C1 segment of cervical spinal cord (tissue), 14 donors: ENCODE measurements at places on chromosomes 7 and 10.

- no peak for DNase-seq
Measured at GRCh38 chr10:70784471-70784870, 706 bp downstream of the TBATA start.

DNA sequence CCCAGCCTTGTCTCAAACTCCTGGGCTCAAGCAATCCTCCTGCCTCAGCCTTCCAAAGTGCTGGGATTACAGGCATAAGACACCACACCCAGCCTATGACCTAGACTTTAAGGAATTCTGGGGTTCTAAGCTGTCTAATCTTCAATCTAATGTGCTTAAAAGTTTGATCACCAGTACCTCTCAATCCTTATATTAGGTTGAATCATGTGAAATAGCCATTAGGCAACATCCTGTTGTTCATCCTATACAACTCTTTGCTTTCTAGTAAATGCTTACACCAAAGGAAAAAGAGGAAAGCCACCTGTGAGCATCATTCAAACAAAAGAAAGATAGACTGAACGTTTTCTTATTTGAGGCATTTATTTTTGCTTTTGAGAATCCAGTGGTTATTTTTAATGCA is 56.0 kb downstream of the ATOH7 start:
- no peak for DNase-seq

DNA sequence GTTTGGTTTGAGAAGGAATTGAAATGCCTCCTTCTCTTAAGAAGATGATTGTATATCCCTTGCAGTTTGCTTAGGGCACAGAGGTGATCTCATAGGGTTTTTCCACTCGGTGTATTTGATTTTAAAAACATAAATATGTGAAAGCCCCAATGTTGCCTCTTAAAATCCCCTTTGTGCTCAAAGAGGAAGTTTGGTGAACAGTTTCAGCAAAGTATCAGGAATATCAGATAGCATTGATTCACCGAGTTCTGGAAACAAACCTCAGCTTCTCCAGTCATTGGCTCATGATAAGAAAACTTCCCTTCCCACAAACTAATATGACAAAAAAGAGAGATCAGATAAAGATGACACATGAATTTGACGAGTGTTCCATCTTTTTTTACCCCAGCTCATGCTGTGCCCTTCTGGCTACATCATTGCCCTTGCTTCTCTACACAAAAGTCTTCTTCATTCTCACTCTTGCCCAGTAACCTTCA is 20.1 kb upstream of the SMNDC1 start:
- DNase-seq: no peak

DNA sequence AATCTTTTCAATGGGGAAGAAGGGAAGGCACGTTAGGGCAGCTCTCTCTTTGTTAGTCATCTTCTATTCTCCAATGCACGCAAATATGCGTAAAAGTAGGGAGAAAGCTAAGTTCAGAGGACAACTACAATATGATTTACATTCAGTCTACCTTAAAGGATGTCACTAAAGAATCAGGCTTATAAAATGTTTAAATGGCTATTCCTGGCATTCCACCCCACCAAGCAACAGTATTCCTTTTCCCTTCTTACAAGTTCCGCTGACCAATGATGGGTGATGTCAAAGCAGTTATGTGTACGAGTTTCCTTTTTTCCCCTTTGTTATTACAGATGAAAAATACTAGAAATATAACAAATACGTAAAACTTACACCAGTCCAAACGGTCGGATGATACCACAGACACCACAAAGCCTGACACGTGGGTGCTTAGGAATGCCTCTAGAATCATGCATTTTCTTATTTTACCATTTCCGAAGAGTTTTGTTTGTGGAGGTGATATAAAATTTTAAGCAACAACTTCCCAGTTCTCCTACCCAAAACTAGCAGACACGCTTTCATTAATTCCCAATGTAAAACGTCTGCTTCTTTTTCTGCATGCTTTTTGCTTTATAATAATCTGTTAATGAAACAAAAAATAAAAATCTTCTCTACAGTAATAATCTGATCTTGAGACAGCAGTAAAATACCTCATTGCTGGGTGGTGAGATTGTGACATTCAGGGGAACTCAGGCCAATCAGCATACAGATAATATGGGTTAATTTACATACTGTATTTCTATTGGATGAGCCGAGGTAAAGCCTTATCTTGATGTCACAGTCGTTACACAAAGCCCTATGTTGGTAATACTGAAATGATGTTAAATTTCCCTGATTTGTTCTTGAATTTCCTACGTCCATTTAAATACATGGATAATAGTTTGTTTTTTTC is 708 bp upstream of the GPR85 start:
- no peak for DNase-seq

- DNase-seq: no peak
Measured at GRCh38 chr7:55962014-55962413, 2.4 kb upstream of the NIPSNAP2 start.

DNA sequence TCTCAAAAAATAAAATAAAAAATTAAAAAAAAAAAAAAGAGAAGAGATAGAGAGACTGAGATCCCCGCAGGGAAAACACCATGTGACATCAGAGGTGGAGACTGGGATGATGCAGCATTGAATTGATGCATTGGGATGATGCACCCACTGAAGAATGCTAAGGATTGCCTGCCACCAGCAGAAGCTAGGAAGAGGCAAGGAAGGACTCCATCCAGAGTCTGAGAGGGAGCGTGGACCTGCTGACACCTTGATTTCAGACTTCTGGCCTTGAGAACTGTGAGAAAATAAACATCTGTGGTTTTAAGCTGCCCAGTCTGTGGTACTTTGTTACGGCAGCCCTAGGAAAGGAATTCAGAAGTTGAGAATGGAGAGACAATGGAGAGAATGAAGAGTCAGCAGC is 89.8 kb upstream of the PRPS1L1 start:
- no peak for DNase-seq

GRCh38 chr10:131180086-131180485 is 131.4 kb downstream of the TCERG1L start:
- no peak for DNase-seq

DNA sequence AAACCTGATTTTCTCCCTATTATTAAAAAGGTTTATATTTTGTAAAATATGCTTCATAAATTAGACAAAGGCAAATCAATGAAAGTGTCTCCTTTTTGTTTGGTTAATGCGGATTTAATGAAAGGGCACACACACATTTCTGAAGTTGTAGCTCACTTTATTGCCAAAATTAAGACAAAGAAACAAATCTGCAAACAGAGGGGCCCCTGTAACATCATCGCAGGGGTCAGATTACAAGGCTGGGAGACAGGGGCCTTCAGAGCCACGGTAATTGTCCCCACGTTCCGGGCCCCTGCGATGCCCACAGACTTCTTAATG is 22.4 kb downstream of the FGFBP3 start:
- no peak for DNase-seq

- no peak for DNase-seq
Measured at GRCh38 chr10:53536322-53536721, 763.7 kb upstream of the MBL2 start.

DNA sequence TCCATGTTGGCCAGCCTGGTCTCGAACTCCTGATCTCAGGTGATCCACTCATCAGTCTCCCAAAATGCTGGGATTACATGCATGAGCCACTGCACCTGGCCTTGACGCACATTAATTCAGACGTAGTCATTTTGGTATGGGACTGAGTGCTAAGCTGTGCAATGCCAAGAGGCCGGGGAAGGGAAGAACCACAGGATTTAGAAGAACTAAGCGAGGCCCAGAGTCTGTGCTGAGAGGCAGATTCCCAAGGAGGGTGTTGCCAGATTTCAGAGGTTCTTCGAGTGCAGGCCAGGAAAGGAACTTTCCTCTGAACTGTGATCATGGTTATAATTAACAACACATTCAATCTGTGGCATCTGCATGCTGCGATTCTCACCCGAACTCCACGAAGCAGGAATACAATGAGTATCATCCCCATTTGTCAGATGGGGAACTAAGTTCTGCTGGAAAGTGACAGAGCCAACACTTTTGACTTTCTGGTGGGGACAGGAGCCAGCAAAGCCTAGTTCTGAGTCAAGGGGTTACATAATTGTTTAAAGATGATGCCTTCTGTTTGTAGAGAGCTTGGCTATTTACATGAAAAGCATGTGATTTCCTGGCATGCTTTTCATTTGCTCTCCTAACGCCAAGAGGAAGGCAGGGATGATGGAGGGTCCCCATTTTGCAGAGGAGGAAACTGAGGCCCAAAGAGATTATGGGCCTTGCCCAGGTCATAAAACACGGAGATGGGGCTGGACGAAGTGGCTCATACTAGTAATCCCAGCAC is 6.2 kb upstream of the ZAN start:
- DNase-seq: no peak

GRCh38 chr10:13774303-13774893 is 187.6 kb downstream of the PRPF18 start:
- no peak for DNase-seq

- peak; percentile 60 for DNase-seq
Measured at GRCh38 chr10:22325272-22326144, 4.6 kb downstream of the BMI1 start.

DNA sequence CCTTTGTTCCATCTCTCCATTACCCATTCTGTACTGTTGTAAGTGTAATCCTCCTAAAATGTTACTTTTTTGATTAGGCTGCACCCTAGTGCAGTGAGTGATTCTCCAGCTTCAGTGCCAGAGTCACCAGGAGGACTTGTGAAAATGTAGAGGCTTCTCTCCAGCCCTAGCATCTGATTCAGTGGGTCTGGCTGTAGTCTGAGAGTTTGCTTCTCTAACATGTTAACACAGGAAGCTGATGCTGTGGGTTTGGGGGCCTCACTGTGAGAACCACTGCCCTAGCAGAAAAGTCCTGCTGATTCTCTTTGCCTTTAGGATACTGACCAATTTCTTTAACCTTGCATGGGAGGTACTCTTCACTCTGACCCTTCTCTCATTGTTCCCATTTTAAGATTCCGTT is 24.4 kb downstream of the CSGALNACT2 start:
- no peak for DNase-seq

DNA sequence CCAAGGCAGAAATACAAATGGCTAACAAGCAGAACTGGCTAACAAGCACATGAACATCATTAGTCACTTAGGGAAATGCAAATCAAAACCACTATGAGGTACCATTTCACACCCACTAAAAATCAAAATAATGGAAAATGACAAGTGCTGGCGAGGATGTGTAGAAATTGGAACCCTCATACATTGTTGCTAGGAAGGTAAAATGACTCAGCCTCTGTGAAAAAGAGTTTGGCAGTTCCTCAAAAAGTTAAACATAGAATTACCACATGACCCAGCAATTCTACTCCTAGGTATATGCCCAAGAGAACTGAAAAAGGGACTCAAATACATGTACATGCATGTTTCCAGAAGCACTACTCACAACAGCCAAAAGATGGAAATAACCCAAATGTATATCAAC is 52.8 kb upstream of the ANAPC16 start:
- no peak for DNase-seq

DNA sequence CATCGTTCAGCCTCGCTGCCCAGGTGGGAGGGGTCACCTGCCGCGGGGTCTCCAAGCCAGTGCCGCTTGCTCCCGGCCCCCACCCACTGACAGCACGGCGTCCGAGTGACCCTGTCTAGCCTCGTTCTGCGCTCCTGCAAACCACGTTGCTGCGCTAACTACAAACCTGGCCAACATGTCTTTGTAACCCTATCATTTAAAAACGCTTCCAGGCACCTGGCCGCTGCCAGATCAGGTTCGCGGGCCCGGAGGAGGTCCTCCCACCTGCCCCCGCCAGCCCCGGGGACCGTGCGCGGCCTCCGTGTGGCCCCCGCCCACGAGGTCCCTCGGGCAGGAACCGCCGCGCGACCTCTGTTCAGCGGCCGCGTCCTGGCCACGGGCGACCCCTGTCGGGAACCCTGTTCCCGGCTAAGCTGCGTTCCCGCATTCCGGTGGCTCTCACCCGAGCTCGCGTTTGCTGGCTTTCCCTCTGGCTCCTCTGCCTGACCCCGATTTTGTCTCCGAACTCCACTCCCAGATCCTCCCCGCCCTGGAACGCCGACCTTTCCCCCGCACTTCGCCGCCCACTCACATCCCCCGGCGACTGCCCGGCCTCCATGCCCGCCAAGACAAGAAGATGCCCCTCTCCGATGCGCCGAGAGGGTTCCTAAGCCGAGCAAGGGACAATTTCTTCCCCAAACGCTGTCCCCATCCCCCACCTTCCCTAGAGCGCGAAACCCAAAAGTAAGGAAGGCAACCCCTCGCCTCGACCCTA is 2.4 kb downstream of the SFMBT2 start:
- DNase-seq: peak; percentile 44

DNA sequence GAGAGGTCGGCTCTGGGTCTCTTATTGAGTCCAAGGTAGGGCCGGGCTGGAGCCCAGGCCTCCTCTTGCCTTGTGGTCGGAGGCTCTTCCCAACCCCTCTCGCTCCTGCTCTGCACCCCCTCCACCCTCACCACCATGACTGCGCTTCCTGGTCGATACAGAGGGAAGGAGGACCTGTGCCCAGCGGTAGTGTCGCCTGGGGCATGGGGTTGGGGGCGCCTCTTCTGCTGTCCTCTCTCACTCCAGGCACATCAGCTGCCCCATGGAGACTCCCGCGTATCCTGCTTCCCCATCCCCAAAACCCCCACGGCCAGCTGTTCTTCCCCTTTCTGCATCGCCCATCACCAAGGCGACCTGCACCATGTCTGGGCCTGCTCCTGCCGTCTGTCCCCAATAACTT is 44.4 kb downstream of the TMEM270 start:
- no peak for DNase-seq

GRCh38 chr10:132142396-132143161 is 44.2 kb upstream of the DPYSL4 start:
- no peak for DNase-seq

DNA sequence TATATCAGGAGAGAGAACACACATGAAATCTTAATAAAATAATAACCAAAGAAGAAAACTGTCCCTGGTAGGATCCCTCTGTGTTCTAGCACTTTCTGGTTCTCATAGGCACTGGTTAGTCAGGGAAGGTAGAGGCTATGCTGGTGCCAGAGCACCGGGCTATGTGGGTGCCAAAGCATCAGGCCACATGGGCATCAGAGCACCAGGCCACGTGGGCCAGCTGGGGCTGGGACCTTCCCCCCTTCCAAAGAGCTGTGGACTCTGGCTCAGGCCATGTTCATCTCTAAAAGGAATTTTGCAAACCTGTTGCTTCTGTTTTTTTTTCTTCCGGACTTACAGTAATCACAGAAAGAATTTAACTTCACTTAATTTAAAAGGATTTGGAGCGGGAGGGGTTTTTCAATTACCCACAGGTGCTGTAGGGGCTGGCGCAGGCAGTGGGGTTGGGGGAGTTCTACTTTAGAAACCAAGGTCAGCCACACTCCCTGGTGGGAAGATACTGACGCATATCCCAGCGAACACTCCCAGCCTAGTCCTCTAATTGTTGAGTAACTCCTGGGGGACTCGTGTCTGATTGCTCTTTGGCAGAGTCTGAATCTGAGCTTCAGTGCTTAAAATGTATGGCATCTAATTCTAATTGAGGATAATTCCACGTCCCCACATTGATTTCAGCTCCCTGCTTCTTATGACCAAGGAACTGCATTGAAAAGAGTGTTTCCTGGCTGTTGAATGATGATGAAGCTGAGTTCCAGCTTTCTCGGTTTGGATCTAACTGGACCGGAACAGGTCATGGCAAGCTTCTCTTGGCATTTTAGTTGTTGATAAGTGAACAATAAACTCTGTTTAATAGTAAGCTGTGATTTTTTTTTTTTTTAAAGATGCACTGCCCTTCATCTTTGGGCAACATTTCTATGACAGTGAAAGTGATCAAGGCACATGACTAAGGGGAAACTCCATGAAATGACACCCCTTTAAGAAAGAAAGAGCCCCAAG is 110.7 kb upstream of the FZD8 start:
- no peak for DNase-seq

- no peak for DNase-seq
Measured at GRCh38 chr10:95236068-95236903, 42.2 kb downstream of the ACSM6 start.
